ENCODE measurements at places on chromosomes 11 and 22.

DNA sequence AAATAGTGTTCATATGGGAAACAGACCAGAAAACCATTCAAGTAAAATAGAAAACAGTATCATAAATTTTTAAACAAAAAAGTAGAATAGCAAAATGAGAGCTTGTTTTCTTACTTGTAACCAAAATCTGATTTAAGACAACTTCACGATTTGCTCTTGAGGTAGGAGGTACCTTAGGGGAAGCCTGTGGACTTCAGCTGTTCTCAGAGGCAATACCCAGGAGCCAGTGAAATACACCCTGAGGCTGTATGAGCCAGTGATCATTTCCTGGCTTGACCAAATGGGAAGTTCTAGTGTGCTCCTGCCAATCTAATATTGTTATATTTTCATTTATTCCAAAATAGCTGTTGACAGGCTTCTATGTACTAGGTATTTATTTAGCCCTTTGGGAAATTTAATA is 104.8 kb downstream of the ARHGAP42 start:
- DNase-seq = no peak

- peak; percentile 60 for DNase-seq
Measured at GRCh38 chr11:45899448-45900174, 7.5 kb downstream of the FREY1 start.

GRCh38 chr11:11456866-11457265 is 103.8 kb upstream of the CSNK2A3 start:
- no peak for DNase-seq

DNA sequence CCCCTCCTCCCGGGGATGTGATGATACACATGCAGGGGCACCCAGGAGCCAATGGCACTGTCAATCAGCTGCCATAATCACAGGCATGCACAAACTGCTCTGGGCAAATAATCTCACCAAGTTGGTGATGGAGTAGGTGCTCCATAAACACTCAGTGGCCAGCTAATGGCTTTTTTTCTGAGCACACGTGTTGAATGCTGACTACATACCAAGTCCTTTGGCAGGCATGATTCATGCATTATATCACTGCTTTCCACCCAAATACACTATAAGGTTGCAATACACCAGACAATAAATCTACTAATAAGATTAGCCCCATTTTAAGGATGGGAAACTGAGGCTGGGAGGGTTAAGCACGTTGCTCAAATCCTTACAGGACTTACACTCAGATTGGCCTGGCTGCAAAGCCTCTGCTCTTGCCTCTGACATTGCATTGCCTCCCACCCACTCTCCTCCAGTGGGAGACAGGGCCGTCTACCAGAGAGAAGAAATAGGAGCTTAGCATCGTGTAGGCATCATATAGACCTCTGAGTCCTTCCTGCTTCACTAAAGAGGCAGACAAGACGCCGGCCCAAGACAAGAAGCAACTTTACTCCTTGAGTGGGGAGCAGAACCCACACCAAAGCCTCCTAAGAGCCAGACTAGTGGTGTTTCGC is 32.7 kb upstream of the ACCSL start:
- no peak for DNase-seq

DNA sequence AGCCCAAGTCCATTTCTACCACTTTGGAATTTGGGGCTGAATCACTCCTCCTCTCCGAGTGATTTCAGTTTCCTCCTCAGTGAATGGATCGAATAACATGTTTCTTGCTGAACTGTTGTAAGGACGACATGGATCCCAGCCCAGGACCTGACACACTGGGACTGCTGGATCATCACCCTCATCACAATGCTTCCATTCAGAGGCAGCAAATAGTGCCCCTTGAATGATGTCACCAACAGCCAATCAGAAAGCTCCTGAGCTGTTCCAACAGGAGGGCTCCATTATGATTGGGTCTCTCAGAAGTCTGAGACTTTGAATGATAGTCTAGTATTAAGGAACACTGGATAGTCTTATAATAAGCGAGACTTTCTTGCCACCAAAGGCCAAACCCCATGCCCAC is 158.9 kb downstream of the MYO18B start:
- DNase-seq = no peak

DNA sequence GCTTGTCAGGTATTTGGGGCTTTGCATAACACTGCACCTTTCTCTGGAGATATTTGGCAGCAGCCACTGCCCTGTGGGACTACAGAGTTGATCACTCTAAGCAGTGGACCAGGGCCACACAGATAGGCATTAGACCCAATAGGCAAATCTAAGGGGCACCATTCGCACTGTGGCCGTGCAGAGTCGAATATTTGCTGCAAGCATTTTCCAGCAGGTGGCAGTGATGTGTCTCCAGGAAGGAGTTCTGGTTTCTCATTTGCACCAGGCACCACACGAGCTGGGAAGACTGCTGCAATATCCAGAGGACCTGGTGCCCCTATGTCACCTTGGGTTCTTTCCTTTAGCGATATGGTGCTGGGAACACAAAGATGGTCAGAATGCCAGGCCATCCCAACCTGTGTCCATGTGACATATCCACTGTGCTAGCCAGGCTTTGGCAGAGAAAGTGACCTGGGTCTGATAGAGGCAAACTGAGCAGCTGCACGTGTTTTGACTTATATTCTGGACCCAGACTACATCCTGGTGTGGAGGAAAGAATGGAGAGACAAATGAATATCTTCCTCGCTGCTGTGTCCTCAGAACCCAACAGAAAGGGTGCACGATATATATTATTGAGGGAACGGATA is 318.7 kb downstream of the BUD13 start:
- peak; percentile 5 for DNase-seq

GRCh38 chr11:113162592-113162962 is 151.8 kb upstream of the TTC12 start:
- DNase-seq = no peak

- no peak for DNase-seq
Measured at GRCh38 chr11:34916843-34917770, 689 bp downstream of the PDHX start.

DNA sequence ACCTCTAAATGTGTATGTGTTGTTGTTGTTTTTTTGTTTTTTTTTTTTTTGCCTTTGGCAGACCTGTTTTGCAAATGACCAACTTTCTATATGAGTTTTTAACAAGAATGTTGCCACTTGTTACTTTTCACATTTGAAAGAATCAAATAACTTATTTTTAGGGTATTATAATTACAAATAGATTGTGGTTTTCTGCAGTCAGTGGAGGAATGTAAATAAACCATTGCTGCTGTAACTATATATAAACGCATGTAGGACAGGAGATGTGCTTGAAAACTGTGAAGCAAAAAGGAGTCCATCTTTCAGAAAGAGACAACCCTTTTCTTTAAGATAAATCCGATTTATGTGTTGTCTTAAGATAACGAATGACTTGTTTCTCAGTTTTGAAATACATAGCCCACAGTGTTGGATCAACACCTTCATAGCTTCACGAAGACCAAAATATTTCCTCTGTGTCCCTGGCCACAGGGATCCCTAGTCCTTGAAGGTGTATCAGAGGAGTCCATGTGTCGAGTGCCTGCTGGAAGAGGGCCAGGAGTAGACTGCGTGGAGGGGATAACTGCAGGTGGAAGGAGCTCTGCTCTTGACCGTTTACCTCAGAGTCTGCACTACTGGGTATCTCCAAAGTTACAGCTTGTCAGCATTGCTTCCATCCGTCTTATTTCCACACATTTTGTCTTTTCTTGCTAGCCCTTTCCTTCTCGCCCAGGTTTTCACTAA is 24.7 kb downstream of the TNRC6B start:
- DNase-seq = no peak

- no peak for DNase-seq
Measured at GRCh38 chr11:92212530-92212929, 12.1 kb upstream of the FAT3 start.

DNA sequence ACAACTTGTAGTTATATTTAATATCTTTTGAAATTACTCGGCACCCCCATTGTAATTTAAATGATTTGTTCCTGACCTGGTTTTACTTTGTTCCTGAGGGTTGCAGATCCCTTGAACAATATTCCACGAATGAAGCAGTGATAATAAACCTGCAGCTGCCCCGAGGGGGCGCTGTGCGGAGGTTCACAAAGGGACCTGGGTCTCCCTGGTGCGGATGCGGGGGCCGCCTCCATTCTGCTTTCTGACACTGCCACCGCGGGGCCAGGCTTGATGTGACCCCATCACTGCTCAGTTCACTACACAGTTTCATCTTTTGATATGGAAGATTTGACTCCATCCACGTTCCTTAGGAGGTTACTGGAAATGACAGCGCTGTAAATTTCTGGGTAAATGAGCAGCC is 62.9 kb upstream of the PRODH start:
- no peak for DNase-seq

- DNase-seq = peak; percentile 82
Measured at GRCh38 chr11:68038718-68039525, at the start of gene TCIRG1. Gene TCIRG1 (plus strand): TSS chr11:68039025. CDS start chr11:68041272, 2,247 bp downstream.

GRCh38 chr22:38873469-38874411 is 1.7 kb upstream of the CBX6 start:
- DNase-seq = peak; percentile 82

- no peak for DNase-seq
Measured at GRCh38 chr11:108733479-108734116, 68.7 kb downstream of the DDX10 start.

- no peak for DNase-seq
Measured at GRCh38 chr11:75635066-75635862, 33.6 kb downstream of the MAP6 start.

GRCh38 chr11:120500414-120501071 is 11.0 kb upstream of the GRIK4 start:
- no peak for DNase-seq

- DNase-seq = no peak
Measured at GRCh38 chr22:17314487-17314886, 54.8 kb upstream of the CECR2 start.

DNA sequence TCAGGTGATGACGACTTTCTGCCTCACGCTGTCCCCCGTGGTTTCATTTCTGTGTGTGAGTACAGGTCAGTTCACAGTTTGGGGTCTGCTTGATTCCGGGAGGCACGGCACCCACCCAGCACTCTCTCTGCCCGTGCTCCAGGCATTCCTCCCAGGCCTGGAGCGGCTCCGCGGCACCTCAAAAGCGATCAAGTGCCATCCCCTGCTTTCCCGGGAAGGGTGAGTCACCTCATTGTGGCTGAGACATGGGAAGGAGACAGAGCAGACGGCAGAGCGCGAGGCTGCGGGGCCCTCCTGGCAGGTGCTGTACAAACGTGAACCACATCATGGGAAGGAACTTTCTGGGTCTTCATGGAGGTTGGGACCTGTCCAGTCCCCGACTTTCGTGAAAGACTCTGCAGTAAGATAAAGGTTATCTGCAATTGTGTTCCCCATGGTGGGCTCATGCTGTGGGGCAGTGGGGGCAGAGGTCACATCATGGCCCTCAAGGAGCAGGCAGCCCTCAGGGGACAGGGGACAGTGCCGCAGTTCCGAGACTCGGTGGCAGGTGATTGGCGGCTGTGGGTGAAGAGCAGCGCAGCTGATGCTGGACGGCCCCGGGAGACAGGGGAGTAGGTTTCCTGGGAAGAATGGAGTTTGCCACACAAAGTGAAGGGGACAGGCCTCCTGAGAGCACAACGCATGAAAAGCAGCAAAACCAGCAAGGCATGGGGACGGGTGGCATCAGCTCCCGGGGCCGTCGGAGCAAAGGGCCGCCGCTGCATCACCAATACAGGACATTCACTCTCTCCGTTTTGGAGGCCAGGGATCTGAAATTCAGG is 65.3 kb downstream of the CELSR1 start:
- DNase-seq = no peak

- no peak for DNase-seq
Measured at GRCh38 chr11:79262221-79262620, 178.6 kb downstream of the TENM4 start.

DNA sequence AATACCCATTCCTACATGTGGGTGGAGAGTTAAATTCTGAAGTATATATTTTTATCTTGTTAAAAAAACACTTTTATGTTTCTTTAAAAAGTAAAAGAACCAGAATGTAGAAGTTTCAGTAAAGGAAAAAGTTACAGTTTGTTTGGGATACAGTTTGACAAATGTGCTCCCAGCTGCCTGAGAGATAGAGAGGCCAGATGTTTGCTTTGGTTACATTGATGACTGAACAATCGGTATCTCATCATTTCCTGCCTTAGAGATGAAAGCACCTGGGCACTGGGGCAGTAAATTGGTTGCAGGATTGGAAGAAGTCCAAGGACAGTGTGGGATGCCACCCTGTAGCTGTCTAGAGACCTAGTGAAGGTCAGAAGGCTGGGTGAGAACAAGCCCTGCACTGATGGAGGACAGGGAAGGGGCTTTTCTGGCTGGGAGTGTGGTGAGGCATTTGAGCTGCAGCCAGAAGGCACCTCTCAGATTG is 16.6 kb downstream of the MED15 start:
- DNase-seq = peak; percentile 37

DNA sequence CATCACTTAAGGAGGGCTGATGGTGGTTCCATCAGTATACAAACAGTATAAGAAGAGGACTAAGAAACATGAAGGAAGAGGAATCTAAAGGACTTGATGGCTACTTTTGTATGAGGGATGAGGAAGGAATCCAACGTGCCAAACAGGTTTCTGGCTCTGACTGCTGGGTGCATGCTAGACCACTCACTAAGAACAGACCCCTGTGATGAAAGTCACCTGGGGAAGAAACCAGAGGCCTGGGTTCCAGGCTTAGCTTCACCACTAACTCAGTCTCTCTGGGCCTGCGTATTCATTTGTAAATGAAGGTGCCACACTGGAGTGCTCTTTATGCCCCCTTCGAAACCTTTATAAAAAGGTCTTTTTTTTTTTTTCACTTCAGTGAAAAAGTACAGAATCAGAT is 55.1 kb downstream of the AAMDC start:
- no peak for DNase-seq

GRCh38 chr11:26227301-26227746 is 104.6 kb upstream of the ANO3 start:
- no peak for DNase-seq

DNA sequence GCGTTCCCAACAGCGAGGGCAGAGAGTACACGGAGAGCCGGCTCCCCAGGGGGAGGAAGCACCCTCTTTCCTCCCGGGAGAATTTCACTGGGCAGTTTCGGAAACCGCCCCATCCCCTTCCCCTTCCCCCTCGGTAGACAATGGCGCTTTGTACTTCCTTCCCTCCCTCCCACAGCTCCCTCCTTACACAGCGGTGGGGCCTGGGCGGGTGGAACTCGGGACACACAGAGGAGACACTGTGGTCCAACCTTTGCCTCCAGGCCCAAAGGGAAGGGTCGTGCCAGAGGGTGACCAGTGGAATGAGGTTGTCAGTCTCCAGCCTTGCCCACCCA is 4.3 kb downstream of the SMTN start:
- no peak for DNase-seq

DNA sequence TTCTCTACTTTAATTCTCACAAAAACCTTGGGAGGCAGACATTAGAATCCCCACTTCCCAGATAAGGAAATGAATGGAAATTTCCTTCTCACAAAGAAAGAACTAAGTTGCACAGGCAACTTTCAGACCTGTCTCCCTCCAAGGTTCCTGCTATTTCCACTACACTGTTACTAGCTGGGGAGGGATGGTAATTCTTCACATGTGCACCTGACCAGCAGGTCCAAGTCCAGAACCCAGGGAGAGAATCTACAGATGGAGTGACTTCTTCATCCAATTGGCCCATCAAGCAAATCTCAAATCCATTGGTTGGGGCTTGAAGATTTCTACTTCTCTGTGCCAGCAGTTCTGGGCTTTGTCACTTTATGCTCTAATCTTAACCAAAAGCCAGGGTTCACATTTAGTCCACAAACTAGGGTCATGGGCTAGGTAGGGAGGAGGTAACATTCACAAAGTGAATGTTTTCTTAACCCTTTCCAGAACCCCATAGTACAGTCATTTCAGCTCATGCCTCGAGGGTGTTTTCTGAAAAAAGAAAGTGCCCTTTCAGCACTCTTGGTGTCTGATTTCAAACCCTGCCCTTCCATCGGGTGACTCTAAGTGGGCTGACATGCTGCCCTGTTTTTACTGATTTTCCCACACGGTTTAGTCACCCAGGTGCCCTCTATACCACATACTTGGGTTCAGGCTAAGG is 2.7 kb downstream of the POU2AF1 start:
- DNase-seq = no peak

All from CD4-positive, alpha-beta T cell treated with Interleukin-17A for 4 hours (primary cell).